ENCODE measurements at places on chromosomes 6 and 20.

- H3K36me3 ChIP-seq: peaks cover 6% of the 10 kb centered on the region
- peaks cover 37% of the 10 kb centered on the region for H3K4me1 ChIP-seq
- no peaks in the 10 kb centered on the region for H3K27me3 ChIP-seq
- no peak for DNase-seq
- H3K4me3 ChIP-seq: peak overlapping the region; percentile 69
- H3K27ac ChIP-seq: peak overlapping the region; percentile 98
Measured at GRCh38 chr6:44920952-44921491, 407.1 kb upstream of the RUNX2 start.

- no peak for DNase-seq
- no peak overlapping the region for H3K4me3 ChIP-seq
- H3K27ac ChIP-seq: no peak overlapping the region
- no peaks in the 10 kb centered on the region for H3K27me3 ChIP-seq
- no peaks in the 10 kb centered on the region for H3K36me3 ChIP-seq
- H3K4me1 ChIP-seq: no peaks in the 10 kb centered on the region
Measured at GRCh38 chr6:146957181-146958093, 246.8 kb upstream of the STXBP5 start.

DNA sequence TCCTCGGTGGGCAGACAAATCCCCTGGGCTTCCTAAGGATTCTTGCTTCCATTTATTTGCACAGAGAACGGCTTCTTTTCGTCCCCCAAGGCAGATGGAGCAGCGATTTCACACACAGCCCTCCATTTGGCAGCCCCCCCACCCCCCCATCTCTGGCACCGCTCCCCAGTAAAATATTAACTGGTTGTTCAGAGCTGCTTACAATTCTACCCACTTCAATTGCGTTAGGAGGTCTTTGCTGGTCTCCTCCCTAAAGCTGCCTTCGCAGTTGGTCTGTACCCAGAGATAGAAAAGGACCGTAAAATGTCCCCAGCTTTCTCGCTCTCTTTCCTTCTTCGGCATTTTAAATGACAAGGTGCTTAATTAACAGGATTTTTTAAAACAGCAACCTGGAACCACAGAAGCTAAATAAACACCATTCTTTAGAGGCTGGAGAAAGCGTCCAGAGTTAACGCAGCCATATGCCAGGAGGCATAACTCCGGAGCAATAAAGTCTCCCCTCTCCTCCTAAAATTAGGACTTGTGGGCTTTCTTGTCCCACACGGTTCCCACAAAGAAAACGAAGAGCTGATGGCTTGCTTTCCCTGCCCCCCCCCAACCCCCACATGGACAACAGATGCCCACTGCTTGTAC, 1.7 kb upstream of the ZMYND8 start:
- H3K27me3 ChIP-seq: no peaks in the 10 kb centered on the region
- peaks cover 41% of the 10 kb centered on the region for H3K4me1 ChIP-seq
- H3K36me3 ChIP-seq: peaks cover 15% of the 10 kb centered on the region
- DNase-seq: no peak
- H3K4me3 ChIP-seq: peak overlapping the region; percentile 88
- H3K27ac ChIP-seq: peak overlapping the region; percentile 95

DNA sequence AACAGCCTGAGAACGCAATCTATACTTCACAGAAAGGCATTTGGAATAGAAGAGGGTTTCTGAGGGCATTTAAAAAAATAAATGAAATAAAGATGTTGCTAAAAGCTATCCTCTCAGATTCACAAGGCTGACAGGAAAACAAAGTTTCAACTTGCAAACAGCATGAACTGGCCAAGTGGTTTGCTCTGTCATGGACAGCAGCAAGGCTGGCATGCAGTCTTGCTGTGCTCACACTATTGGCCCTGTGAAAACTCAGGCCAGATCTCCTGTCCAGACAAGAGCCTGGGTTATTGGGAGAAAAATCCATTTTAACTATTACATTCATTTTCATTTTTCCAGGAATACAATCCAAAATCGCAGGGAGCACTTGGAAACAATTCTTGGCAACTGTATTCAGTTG, 506.2 kb upstream of the SLC35B3 start:
- DNase-seq: no peak
- H3K4me3 ChIP-seq: no peak overlapping the region

- no peaks in the 10 kb centered on the region for H3K4me1 ChIP-seq
- no peaks in the 10 kb centered on the region for H3K36me3 ChIP-seq
- no peak for DNase-seq
- H3K4me3 ChIP-seq: no peak overlapping the region
- peaks cover 20% of the 10 kb centered on the region for H3K27me3 ChIP-seq
- H3K27ac ChIP-seq: no peak overlapping the region
Measured at GRCh38 chr6:90375681-90376439, 79.2 kb upstream of the BACH2 start.

DNA sequence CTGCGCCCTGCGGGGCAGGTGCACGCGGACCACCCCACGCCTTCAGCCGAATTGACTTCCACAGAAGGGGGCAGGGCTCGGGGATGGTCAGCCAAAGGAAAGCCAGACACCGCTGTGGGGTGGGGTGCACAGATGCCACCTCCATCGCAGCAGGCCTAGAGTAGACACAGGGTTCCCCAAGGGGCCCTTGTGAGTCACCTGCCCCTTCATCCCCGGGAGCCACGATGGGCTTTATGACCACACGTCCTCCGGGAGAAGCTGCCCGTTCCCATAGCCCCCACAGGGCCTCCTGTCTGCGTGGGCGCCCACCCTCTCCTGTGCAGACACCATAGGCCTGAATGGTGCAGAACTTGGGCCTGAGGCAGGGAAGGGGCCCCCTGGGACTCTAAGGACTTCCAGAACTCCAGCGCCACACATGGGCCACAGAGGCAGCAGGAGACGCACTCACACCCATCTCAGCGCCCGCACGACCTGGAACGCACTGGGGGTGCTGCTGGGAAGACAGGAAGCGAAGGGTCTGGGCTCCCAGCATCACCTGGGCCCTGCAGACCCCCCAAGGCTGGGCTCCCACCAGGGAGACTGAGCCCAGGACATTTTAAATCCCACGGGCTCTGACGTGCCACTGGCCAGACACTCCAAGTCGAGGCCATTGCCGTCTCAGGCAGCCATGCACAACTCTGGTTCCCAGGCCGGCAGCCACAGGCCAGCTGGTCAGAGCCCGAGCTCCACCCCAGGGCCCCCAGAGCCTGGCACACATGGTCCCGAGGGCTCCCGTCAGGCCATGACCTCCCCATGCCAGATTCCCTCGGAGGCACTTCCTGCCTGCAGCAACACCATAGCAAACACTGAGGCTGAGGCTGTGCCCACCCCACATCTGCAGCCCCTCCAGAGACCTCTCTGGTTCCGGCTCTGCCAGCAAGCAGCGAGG, 134.2 kb downstream of the DLL1 start:
- H3K27ac ChIP-seq: peak overlapping the region; percentile 80
- peaks cover 10% of the 10 kb centered on the region for H3K27me3 ChIP-seq
- peaks cover 2% of the 10 kb centered on the region for H3K36me3 ChIP-seq
- no peaks in the 10 kb centered on the region for H3K4me1 ChIP-seq

- peaks cover 74% of the 10 kb centered on the region for H3K27me3 ChIP-seq
- no peaks in the 10 kb centered on the region for H3K4me1 ChIP-seq
- H3K4me3 ChIP-seq: no peak overlapping the region
- DNase-seq: peak; percentile 17
- no peaks in the 10 kb centered on the region for H3K36me3 ChIP-seq
Measured at GRCh38 chr20:37564388-37565133, 36.9 kb upstream of the BLCAP start.

DNA sequence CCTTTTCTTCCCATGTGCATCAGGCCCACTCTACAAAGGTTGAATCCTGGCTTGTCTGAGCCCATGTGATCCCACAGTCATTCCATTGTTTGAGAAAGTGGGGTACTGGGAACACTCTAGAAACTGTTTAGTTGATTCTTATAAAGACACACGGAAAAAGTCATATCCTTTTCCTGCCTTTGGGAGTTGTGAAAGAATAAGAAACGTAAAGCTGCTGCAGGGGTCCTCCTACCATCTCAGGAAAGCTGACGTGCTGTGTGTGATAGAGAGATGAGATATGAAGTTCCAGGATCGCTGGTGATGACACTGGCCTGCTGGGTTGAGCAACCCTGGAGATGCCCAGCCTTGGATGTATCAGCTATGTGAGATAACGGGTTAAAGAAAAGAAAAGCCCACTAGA, 21.3 kb upstream of the HLA-DRB5 start:
- no peak overlapping the region for H3K27ac ChIP-seq
- peaks cover 2% of the 10 kb centered on the region for H3K36me3 ChIP-seq
- peaks cover 19% of the 10 kb centered on the region for H3K4me1 ChIP-seq
- no peak overlapping the region for H3K4me3 ChIP-seq

DNA sequence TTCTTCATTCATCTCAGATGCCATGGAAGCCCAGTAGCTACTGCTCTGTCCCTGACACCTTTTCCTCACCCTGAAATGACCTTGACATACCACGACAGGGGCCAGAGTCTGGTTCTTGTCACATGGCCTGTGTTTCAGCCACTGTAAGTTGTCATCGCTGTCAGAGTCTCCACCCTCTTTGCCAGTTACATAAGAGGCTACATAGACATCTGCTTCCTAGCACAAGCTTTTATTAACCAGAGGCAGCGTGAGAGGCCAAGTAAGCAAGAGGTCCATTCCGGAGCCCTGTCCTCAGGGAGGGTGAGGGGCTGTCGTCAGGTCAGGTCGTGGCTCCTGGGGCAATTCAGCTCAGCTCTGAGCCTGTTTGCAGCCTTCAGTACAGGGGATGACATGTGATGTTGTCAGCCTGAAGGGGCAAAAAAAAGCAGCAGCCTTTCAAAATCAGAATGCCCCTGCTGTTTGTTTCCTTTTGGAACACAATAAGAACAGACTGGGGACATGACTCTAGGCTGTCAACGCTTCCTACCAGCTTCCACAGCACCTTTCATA, 146.3 kb downstream of the MTFR2 start:
- peaks cover 52% of the 10 kb centered on the region for H3K27me3 ChIP-seq
- H3K4me3 ChIP-seq: no peak overlapping the region
- DNase-seq: no peak
- H3K27ac ChIP-seq: no peak overlapping the region
- H3K36me3 ChIP-seq: no peaks in the 10 kb centered on the region

DNA sequence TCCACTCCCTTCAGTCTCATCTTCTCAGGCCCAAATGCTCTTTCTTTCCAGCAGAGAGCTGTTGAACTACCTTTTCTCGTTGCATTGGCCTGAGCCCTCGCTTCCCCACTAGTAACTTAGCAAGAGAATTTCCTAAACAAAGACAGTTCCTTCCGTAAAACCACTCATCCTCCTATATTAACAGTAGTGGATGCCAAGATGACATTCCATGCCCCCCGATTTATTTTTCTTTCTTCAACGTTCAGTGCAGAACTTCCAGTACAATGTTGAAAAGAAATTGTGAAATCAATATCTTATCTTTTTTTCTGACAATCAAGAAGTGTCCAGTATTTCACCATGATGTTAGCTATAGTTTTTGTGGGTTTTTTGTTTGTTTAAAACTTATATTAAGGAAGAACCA, 45.8 kb downstream of the SOX4 start:
- no peaks in the 10 kb centered on the region for H3K4me1 ChIP-seq
- no peak overlapping the region for H3K4me3 ChIP-seq
- no peak overlapping the region for H3K27ac ChIP-seq
- DNase-seq: no peak
- no peaks in the 10 kb centered on the region for H3K36me3 ChIP-seq

DNA sequence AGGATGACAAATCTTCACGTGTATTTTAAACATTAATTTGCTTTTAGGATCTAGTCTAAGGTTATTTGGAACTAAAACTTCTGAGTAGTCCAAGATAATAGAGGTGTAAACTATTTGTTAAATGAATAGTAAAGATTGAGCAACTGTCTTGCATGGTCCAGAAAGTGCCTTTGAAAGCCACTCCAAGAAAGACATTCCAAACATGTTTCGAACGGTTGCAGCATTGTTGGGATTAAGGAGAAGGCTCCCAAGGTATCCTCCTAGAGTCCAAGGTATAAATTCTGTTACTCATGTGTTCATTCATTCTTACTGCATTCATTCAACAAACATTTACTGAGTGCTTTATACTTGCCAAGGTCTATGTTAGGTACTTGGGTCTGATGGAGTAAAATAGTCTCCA, 28.8 kb upstream of the MYLK2 start:
- H3K4me1 ChIP-seq: no peaks in the 10 kb centered on the region
- H3K4me3 ChIP-seq: no peak overlapping the region
- no peaks in the 10 kb centered on the region for H3K27me3 ChIP-seq
- H3K36me3 ChIP-seq: peaks cover 3% of the 10 kb centered on the region

GRCh38 chr6:100901582-100901981, 20.5 kb upstream of the ASCC3 start:
- no peak overlapping the region for H3K27ac ChIP-seq
- peaks cover 2% of the 10 kb centered on the region for H3K36me3 ChIP-seq
- no peaks in the 10 kb centered on the region for H3K27me3 ChIP-seq

GRCh38 chr6:165849534-165850430, 186.7 kb upstream of the PDE10A start:
- H3K27ac ChIP-seq: no peak overlapping the region
- H3K27me3 ChIP-seq: peaks cover 66% of the 10 kb centered on the region

GRCh38 chr20:52963131-52963530, 9.0 kb upstream of the TSHZ2 start:
- no peaks in the 10 kb centered on the region for H3K4me1 ChIP-seq
- no peak for DNase-seq
- no peaks in the 10 kb centered on the region for H3K36me3 ChIP-seq
- no peak overlapping the region for H3K27ac ChIP-seq
- H3K27me3 ChIP-seq: peaks cover 46% of the 10 kb centered on the region

All from central memory CD8-positive, alpha-beta T cell (primary cell).